ENCODE measurements at places on chromosomes 6 and 20.

DNA sequence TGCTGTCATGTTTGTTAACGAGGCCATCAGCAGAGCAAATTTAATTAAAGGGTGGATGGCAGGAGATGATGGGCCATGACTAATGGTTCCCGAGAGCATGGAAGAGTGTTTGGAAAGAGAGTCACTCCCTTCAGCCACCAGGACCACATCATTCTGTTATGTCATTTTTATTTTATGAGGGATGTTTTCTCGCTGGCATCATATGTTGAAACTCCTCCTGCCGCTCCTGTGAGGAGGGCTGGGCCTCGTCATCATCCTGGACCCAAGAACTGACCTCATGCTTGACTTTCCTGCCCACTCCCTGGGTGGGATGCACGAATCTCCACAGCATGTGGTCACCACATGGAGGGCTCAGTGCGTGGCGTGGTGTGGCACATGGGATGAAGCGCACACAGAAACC, 86.4 kb upstream of the FRMD1 start:
- no peak for DNase-seq

- no peak for DNase-seq
Measured at GRCh38 chr6:19135706-19136105, 701.5 kb upstream of the ID4 start.

DNA sequence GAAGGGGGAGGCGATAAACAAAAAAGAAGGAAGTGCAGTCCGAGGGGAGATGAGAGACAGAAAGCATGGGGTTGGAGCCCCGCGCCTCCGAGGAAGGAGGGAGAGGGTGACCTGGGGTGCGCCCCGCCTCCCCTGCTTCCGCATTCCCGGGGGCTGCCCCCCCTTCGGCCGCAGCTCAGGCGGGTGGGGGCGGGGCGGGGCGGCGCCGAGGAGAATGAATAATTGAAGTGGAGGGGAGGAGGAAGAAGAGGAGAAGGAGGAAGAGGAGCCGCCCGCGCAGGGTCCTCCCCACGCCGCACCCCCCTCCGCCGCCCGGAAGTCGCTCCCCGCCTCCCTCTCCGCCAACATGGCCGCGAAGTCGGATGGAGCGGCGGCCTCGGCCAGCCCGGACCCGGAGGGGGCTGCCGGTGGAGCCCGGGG, at the start of gene XKR7:
Gene XKR7 (plus strand): TSS at position 322 of the 420 bp plus-strand sequence. CDS start 25 bp downstream, at position 347.
- DNase-seq, result no peak

- DNase-seq, result no peak
Measured at GRCh38 chr6:79571030-79571367, 33.8 kb upstream of the LCA5 start.

- no peak for DNase-seq
Measured at GRCh38 chr6:167930295-167930694, 67.2 kb upstream of the KIF25 start.

DNA sequence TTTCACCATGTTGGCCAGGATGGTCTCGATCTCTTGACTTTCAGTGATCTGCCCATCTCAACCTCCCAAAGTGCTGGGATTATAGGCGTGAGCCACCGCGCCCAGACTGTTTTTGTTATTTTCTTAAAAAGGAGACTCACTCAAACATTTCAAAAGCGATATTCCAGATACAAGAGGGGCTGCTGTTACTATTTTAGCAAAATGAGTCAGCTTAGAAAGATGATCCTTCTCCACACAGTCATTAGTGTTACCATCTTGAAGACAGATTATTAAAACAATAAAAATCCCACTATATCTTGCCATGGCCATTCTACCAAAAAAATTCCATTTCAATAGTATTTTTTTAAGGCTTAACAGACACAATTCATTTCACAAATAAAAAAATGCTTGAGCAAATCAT, 102.8 kb downstream of the PREP start:
- DNase-seq, result no peak

- peak; percentile 97 for DNase-seq
Measured at GRCh38 chr6:45445749-45446549, 68.2 kb upstream of the SUPT3H start.

DNA sequence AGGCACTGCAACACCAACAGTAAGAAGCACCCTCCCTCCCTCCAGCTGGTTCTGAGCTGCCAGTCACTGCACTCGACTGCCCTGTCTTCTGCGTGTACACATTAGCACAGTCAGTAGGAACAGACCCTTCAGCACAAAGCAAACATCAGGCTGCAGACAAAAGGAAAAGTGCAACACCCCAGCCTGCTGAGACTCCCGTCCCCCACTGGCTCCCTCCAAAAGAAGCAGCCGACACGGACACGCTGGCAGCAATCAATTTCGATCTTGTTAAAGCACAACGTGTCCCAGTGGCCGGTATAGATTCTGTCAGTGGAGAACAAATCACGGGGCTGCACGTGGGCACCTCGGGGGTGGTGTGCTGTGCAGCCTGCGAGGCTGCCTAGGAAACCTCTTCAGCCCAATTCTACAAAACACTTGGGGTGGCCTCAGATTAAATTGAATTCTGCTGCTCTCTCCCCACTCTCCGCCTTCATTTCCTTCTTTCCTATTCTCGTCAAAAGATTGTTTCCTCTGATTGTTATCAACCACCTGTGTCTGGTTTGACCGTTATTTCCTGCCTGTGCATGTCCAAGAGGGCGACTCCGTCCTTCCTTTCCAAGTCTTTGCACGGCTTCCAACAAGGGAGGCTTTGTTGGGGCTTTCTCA, 38.7 kb downstream of the TRAF3IP2 start:
- no peak for DNase-seq

DNA sequence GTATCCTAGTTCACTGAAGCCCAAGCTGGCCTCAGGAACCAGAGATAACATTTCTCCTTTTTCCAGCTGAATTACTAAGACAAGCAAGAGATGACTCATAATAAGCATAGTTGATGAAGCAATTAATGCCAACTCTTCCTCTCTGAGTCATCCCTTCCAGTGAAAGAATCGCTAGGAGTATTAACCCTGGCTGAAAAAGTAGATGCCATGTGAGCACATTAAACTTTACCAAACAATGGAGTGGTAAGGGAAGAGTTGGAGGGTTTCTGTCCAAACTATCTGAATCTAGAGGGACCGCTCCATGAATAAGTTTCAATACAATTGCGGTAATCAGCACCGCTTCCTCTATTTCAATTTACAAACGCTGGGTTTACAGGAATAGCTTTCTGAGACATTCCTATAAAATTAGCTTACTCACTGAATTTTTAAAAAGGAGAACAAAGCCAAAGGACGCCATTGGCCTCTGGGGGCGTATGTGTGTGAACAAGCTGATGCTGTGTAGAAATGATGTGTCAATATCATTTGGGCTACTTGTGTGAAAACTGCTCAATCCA, 48.3 kb downstream of the ATXN1 start:
- DNase-seq, result peak; percentile 75

DNA sequence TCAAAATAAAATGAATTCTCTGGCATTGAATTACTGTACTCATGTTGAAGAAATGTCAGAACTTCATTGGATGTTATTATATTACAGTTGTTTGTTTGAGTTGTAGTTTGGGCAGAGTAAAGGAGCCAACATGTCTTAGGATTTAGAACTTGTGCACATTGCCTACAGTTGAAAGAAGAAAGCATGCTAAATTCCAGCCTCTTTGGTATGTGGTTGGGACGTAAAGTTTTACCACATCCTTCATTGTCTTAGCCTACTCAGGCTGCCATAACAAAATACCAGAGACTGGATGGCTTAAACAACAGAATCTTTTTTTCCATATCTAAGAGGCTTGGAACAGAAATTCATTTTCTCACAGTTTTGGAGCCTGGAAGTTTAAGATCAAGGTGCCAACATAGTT, 42.4 kb downstream of the HFE start:
- DNase-seq, result no peak

- no peak for DNase-seq
Measured at GRCh38 chr20:51487076-51487475, 55.4 kb downstream of the NFATC2 start.

GRCh38 chr20:45181639-45182038, 6.9 kb downstream of the PI3 start:
- DNase-seq, result no peak

GRCh38 chr6:23268348-23268747, 699.0 kb downstream of the HDGFL1 start:
- DNase-seq, result no peak

- DNase-seq, result no peak
Measured at GRCh38 chr6:158383542-158383941, 71.3 kb downstream of the TULP4 start.

- DNase-seq, result no peak
Measured at GRCh38 chr20:13870170-13870748, 85.4 kb downstream of the NDUFAF5 start.

GRCh38 chr6:166411721-166412151, 29.0 kb upstream of the MPC1 start:
- DNase-seq, result no peak

DNA sequence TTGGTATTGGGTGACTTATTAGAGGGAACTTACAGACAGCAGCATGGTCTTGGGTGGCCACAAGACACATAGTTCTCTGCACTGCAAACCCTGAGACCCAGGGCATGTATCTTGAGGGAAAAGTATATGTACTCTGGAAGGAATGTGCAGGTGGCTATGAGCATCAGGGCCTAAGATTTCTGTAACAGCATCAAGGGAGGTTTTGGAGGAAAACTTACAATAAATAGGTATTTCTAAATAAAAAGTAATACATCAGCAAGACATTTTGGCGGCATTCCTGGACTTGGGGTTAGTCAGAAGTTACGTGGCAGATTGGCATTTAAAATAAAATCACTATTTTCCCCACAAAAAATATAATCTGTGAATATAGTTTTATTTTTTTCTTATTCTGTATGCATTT, 8.0 kb upstream of the STX7 start:
- no peak for DNase-seq

- peak; percentile 26 for DNase-seq
Measured at GRCh38 chr6:145199961-145200360, 535.4 kb downstream of the EPM2A start.

Data from AG04449 (cell line).